ENCODE measurements at places on chromosomes 2 and 18.

DNA sequence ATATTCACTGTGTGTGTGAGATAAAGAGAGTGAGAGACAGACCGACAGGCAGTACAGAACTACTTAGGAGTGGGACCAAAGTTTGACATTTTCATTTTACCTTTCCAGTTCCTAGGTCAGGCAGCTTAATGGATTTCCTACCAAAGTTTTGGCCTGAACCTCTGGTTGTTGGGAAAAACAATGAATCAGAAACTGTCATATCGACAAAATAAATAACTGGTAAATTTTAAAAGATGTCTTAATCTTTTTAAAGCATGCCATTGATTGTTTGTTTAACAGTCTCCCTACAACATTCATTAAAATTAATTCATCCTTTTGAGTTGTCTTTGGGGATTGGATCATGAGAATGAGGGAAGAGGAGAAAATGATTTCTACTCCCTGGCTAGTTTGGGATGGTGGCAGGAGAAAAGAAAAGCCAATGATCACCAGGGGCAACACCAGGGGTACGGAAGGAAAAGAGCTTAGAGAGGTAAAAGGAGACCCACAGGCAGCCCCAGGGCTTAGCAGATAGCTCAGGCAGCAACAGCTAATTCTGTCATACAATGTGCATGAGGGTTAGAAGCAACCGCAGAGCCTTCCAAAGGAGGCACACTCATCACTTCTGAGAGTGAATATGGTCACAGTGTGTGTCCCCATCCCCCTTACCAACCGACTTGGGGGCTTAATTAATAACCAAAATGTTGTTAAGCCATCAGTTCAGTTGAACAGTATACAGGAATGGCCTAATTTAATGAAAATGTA lies 98.5 kb downstream of the CCDC141 start:
- no peak overlapping the region for H3K4me3 ChIP-seq
- no peak for DNase-seq
- no peaks in the 10 kb centered on the region for H3K27me3 ChIP-seq
- no peak overlapping the region for H3K27ac ChIP-seq
- no peaks in the 10 kb centered on the region for H3K4me1 ChIP-seq

GRCh38 chr2:204228169-204228886 lies 291.8 kb downstream of the ICOS start:
- no peaks in the 10 kb centered on the region for H3K4me1 ChIP-seq
- DNase-seq: no peak

GRCh38 chr18:6602365-6602764 lies 127.2 kb upstream of the ARHGAP28 start:
- H3K36me3 ChIP-seq: no peaks in the 10 kb centered on the region
- no peaks in the 10 kb centered on the region for H3K4me1 ChIP-seq
- no peak overlapping the region for H3K4me3 ChIP-seq
- no peak overlapping the region for H3K27ac ChIP-seq

DNA sequence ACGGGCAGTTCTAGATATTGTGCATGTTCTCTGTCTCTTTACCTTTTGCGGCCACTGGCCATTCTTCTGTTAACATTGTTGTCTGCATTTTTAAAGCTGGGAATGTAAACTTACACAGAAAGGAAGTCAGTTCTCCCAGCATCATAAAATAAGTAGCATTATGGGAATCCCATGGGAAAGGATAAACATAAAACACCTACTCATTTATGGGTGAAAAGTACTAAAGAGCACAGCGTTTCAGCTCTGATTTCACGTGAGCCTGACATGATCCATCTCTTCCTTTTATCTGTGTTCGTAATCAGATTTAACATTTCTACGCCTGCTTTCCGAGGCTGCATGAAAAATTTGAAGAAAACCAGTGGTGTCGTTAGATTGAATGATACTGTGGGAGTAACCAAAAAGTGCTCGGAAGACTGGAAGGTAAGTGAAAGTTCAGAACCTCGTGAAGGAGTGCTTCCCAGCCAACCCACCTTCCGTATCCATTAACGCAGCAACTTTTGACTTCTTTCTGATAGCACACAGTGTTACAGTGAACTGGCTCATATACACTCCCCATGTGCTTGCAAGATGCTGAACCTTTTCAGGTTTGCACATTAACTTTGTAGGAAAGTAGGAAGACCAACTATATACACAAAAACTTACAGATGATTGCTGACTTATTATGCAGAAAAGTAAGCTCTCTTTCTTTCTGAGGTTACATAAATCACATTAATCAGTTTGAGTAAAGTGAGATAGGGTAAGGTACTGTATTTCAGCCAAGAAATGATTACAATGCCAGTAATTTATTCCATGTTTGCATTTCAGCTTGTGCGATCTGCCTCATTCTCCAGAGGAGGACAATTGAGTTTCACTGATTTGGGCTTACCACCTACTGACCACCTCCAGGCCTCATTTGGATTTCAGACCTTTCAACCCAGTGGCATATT lies 86.5 kb upstream of the TTC39C start:
- no peaks in the 10 kb centered on the region for H3K27me3 ChIP-seq
- no peak overlapping the region for H3K4me3 ChIP-seq
- H3K4me1 ChIP-seq: no peaks in the 10 kb centered on the region

DNA sequence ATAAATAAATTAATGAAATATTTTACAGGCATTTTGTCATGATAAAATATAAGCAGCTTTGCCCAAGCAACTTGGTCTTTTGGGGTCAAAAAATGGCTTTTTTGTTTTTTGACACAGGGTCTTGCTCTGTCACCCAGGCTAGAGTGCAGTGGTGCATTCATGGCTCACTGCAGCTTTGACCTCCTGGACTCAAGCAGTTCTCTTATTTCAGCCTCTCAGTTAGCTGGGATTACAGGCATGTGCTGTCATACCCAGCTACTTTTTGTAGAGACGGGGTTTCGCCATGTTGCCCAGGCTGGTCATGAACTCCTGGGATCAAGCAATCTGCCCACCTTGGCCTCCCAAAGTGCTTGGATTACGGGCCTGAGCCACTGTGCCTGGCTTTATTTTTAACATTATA lies 51.0 kb downstream of the ABI2 start:
- no peaks in the 10 kb centered on the region for H3K36me3 ChIP-seq
- H3K27me3 ChIP-seq: no peaks in the 10 kb centered on the region
- no peaks in the 10 kb centered on the region for H3K4me1 ChIP-seq
- no peak for DNase-seq

DNA sequence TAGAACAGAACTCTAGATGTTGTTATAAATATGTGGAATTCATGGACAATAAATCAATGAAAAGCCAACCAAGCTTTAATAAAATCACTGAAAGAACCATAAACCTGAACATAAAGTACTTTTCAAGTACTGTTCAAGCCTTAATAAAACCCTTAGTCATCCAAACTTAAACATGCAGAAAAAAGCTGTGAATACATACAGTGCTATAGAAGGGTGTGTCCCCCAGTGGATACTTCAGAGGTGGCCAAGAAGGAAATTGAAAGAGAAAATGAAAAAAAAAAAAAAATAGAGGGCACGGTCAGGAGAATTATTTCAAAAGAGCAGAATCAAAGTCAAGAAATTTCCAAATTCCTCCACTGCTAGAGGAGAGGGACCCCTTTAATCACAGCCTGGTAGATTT lies 141.1 kb downstream of the SP100 start:
- H3K4me1 ChIP-seq: no peaks in the 10 kb centered on the region
- no peak overlapping the region for H3K4me3 ChIP-seq
- no peaks in the 10 kb centered on the region for H3K36me3 ChIP-seq
- no peak overlapping the region for H3K27ac ChIP-seq

DNA sequence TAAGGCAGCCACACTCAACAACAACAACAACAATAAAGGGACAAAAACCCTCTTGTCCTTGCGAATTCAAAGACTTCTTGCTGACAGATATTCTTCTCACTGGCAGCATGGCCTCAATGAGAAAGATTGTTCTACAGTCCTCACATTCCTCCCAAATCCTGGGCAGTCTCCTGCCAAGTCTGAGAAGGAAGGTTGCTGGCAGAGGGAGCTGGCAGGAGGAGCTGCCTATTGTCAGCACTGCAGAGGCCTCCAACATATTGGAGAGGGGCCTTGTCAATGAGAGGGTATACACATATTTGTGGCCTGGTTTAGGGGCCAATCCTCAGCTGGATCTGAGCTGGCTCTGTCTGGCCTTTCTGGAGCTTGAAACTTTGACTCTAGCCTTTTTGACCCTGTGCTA lies 63.5 kb downstream of the LAMA3 start:
- H3K36me3 ChIP-seq: no peaks in the 10 kb centered on the region
- H3K27ac ChIP-seq: no peak overlapping the region
- no peak overlapping the region for H3K4me3 ChIP-seq
- no peak for DNase-seq
- H3K27me3 ChIP-seq: no peaks in the 10 kb centered on the region

- no peak for DNase-seq
- no peak overlapping the region for H3K27ac ChIP-seq
- no peak overlapping the region for H3K4me3 ChIP-seq
Observed at GRCh38 chr2:14902953-14903352, 270.4 kb downstream of the LRATD1 start.

GRCh38 chr2:233003658-233004555 lies 9.1 kb downstream of the NGEF start:
- H3K4me1 ChIP-seq: no peaks in the 10 kb centered on the region
- H3K36me3 ChIP-seq: no peaks in the 10 kb centered on the region
- H3K27ac ChIP-seq: no peak overlapping the region

GRCh38 chr2:70473101-70473722 lies 80.4 kb downstream of the TGFA start:
- H3K27me3 ChIP-seq: no peaks in the 10 kb centered on the region
- no peaks in the 10 kb centered on the region for H3K4me1 ChIP-seq

DNA sequence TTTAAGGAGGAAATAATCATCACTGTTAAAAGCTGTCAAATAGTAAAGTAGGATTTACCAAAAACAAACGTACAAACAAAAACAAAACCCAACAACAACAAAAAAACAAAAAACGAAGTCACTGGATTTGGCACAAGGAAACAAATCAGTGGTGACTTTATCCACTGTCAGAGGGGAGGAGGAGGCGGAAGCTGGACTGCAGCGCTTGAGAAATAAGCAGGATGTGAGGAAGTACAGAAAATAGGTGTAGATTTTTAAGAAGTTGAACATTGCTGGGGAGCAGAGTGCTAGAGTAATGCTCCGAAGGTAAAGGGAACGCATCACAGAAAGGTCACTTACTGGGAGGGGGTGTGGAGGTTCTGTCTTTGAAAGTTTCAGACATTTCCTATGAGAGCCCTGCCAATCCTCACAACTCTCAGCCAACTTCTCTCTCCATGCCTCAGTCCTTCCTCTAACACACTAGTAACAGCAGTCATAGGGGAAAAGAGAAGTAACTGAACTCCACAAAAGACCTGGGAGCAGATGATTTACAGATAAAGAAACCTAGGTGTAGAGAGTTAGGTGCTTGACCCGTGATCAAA lies 220.2 kb upstream of the SMAD7 start:
- peaks cover 12% of the 10 kb centered on the region for H3K4me1 ChIP-seq
- no peak for DNase-seq
- H3K4me3 ChIP-seq: no peak overlapping the region

- peaks cover 6% of the 10 kb centered on the region for H3K36me3 ChIP-seq
- no peak overlapping the region for H3K4me3 ChIP-seq
- H3K4me1 ChIP-seq: peaks cover 56% of the 10 kb centered on the region
- H3K27me3 ChIP-seq: no peaks in the 10 kb centered on the region
Observed at GRCh38 chr2:231713730-231714638, 5.7 kb downstream of the PTMA start.

DNA sequence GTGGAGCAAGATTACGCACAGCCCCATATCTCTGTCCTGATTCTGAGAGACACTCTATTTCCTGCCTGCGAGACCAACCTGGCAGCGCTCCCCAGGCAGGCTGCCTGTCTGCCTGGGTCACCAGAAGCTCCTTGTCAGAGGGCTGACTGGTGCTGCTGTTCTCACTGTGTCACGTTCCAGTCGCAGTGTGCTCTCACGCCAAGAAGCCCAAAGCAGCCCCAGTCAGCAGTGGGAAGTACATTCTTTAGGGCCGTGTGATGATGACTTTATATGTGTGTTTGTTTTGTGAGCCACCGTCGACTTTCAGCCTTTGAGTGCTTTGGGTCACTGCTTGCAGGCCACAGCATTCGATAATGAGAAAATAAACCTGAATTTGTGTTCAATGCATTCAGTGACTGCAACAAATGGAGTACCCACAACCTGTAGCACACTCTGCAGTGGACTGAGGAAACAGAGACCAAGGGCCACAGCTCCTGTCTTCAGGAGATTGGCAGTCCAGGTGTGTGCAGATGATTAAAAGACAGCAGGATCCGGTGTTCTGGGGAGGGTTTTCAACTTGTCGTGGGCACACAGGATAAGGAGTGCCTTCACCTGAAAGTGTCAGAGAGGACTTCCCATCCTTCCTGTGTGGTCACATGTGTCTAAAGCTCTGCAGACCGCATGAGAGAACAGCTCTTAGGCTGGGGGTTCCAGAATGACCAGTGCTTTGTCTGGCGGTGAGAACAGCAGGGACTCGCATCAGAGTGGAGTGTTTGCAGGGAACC lies 4.8 kb downstream of the TNFRSF11A start:
- no peak for DNase-seq
- H3K36me3 ChIP-seq: no peaks in the 10 kb centered on the region
- no peak overlapping the region for H3K4me3 ChIP-seq
- H3K27me3 ChIP-seq: no peaks in the 10 kb centered on the region
- H3K4me1 ChIP-seq: peaks cover 50% of the 10 kb centered on the region

- H3K27me3 ChIP-seq: no peaks in the 10 kb centered on the region
- no peak overlapping the region for H3K27ac ChIP-seq
- no peaks in the 10 kb centered on the region for H3K4me1 ChIP-seq
Observed at GRCh38 chr2:194424683-194425209, 1232.3 kb upstream of the SLC39A10 start.

DNA sequence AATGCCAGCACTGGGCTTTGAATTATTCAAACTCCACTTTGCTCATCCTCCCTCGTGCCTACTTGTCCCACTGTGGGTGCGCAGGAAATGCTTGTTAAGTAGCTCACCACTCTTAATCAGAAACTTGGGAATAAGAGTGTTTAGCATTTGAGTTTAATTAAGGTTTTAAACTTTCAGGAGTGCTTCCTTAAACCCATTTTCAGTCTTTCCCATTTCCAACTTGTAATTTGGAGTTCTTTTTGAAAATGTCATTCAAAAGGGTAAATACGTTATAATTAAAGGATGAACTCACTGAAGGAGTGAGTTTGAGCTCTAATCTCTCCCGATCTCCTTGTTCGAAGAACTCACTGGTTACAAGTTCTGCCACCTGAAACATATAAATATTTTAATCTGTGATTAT lies 276.6 kb downstream of the AGPS start:
- H3K4me1 ChIP-seq: peaks cover 5% of the 10 kb centered on the region
- H3K27ac ChIP-seq: no peak overlapping the region
- H3K36me3 ChIP-seq: no peaks in the 10 kb centered on the region
- no peak overlapping the region for H3K4me3 ChIP-seq

All from esophagus squamous epithelium (tissue), 5 donors.